ENCODE measurements at places on chromosomes 1 and 21.
A peak's percentile ranks its signal among the peaks of the same experiment; 100 is the strongest.

DNA sequence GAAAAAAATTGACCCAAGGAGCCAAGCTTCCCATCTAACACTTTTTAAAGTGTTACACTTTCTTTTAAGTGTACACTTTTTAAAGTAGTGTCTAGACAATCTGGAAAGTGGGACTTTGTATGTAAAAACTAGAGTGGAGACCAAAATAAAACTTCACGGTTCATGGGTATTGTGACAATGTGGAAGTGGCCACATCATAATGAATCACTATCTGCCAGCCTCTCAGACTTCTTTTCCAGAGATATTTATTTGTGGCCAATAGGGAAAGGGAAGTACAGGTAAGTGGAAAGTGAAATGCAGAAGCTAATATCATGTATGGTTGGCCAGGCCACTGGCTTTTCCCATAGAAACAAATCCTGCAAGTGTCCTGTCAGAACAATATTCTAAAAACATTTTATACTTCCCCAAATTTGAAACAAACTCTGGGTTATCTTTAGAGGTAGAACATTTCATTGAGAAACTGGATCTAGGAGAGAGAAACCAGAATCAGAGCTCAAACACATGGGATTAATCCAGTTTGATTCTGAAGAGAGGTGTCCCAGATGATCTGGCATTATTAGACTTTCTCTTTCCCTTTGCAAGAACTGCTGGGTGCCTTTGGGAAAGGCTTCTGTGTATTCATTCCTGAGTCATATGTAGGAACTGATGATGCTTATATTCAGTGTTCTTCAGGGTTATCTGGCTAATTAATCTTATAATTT lies 2.0 kb downstream of the TNFSF18 start:
- no peak for DNase-seq

DNA sequence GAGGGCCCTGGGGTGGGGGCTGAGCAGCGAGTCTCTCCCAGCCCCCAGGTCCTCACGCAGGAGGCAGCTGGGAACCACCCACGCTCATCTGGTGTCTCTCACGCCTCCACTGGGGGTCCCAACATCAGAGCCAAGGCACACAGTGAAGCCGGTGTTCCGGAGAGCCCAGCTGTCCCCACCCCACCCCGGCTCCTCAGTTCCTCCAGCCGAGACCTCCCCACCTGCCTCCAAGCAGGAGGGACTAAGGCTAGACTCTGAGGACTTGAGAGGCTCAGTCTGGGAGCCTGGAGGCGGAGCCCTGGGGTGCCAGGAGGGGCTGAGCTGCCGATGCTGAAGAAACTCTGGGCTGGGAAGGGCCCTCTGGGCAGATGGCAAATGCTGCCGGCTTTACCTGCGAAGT lies 1.6 kb upstream of the HPCA start:
- no peak for DNase-seq

DNA sequence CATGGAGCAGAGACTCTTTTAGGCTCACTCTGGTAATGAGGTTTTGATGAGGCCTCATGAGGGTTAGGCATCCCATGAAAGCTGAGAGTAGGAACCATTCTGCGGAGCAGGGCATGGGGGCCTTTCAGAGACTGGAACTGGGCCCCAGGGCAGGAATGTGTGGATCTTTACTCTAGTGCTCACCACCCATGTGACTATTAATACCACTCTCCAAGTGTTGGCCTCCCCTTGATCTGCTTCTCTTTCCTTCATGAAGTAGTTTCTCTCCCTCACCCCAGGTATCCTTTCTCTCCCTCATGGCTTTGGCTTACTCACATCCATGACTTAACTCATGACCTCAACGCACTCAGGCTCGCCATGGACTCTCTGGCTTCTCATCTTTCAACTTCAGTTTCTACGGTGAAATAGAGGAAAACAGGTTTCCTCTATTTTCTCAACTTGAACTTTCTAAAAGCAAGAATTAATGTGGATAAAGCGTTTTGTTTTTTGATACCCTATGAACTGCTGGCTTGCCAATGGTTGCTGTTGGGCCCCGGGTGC lies 50.5 kb upstream of the GADD45A start:
- DNase-seq: no peak

GRCh38 chr1:221069178-221069903 lies 190.1 kb downstream of the HLX start:
- no peak for DNase-seq

- no peak for DNase-seq
These were observed 127.2 kb downstream of the IGSF21 start for GRCh38 chr1:18234790-18235242.

GRCh38 chr21:38930066-38930465 lies 124.3 kb downstream of the ETS2 start:
- DNase-seq: no peak

DNA sequence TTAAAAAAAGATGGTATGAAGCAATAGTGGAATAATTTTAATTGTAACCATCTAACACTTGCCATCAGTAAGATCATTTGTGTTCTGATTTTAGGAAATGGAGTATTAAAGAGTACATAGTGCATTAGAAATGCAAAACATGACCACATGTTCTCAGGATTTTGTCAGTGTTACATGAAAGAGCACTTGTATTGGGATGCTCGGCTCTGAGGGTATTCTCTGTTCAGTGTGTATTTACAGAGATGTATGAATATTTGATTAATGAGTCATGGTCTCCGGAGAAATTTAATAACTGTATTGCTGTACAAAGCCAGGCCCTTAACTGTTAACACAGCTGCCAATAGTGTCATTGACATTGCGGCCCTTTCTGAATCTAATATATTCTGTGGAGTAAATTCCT lies 91.7 kb downstream of the ATG4C start:
- DNase-seq: no peak

- DNase-seq: no peak
These were observed 197.8 kb upstream of the GALNT2 start for GRCh38 chr1:229869240-229869639.

- DNase-seq: no peak
These were observed 4.1 kb downstream of the KRTAP13-4 start for GRCh38 chr21:30434033-30434631.

DNA sequence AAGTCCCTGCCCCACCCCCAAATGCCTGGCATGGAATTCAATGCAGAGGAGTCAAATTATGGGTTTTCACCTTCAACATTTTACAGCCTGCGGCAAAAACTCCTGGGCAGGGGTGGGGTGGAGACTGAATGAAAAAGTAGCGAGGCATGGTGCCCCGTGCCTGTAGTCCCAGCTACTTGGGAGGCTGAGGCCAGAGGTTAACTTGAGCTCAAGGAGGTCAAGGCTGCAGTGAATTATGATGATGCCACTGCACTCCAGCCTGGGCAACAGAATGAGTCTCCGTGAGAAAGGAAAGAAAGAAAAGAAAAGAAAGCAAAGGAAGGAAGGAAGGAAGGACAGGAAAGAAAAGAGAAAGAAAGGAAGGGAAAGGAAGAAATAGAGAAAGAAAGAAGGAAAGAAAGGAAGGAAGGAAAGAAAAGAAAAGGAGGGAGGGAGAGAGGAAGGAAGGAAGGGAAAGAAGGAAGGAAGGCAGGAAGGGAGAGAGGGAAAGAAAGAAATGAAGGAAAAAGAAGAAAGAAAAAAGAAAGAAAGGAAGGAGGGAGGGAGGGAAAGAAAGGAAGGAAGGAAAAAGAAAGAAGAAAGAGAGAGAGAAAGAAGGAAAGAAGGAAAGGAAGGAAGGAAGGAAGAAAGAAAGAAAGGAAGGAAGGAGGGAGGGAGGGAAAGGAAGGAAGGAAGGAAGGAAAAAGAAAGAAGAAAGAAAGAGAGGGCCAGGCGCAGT lies 11.1 kb downstream of the LEMD1 start:
- no peak for DNase-seq

GRCh38 chr1:230923176-230923575 lies 54.9 kb upstream of the C1orf198 start:
- DNase-seq: no peak

GRCh38 chr1:111593403-111594305 lies 25.9 kb upstream of the RAP1A start:
- DNase-seq: no peak

DNA sequence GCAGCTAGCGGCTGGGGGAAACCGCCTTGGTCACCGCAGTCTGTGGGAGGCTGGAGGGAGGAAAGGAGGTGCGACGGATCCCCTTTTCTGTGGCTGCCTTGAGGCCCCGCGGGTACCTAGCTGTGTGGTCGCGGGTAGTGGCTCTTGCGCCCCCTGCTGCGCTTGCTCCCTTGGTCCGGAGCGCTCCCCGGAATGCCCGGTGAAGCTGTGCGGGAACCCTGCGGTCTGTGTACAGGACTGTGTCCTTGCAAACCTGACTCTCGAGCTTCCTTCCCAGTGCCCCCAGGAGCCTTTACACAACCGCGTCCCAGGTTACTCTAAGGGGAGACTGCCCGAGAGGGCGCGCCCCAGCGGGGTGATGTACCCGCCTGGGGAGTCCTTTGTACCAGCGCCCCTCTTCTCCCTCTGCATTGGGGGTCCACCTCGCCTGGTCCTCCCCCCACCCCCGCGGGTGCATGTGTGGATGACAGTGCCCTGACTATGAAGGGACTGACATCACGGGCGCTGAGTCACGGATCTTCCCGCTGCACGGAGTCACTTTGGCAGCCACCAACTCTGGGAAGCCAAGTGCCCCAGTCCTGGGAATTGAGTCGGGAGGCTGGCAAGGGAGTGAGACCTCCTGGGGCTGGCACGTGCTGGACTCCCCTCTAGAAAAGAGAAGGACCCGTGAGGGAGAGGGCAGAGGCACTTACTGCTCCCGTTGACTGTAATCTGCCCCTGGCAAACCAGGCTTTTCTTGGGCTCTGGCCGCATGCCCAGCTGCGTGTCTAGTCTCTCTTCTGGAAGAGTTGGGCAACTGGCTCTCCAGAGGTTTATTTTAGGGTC lies 816 bp downstream of the IL6R start:
- peak; percentile 46 for DNase-seq

DNA sequence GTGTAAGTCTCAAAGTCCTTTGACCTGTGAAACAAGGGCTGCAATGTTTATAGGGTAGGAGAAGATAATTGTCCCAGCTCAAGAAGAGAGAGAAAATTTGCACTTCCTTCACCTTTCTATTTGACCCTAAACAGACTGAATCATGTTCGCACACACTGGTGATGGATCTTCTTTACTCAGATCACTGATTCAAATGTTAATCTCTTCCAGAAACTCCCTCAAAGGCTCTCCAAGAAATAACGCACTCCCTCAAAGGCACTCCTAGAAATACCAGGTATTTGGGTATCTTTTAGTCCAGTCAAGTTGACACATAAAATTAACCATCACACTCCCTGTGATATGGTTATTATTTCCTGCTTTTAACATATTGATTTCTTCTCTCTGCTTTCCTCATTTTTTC lies 30.5 kb upstream of the PTGS2 start:
- no peak for DNase-seq

GRCh38 chr1:33826711-33827110 lies 37.2 kb upstream of the HMGB4 start:
- no peak for DNase-seq

GRCh38 chr1:43536196-43536863 lies 5.6 kb downstream of the PTPRF start:
- DNase-seq: no peak

GRCh38 chr1:233599542-233600073 lies 14.3 kb upstream of the KCNK1 start:
- no peak for DNase-seq

GRCh38 chr1:219340796-219341195 lies 167.1 kb downstream of the LYPLAL1 start:
- DNase-seq: no peak

DNA sequence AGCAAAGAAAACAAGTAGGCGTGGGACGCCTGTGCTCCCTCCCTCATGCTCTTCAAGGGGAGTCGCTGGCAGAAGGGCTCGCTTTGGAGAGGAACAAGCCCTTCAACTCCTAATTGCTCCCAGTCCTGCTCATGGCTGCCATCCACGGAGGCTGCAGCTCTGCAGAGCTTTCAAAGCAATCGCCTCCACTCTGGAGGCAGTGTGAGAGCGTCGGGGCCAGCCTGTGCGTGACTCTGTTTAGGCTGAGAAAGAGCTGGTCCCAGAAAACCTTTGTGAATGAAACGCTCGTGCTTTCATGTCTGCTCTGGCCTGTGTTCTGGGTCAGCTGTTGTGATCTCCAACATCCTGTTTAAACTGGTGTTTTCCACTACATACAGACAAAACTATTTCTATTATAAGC lies 23.9 kb upstream of the RUNX1 start:
- no peak for DNase-seq

- DNase-seq: no peak
These were observed 15.8 kb upstream of the CYB5R1 start for GRCh38 chr1:202982715-202983430.

DNA sequence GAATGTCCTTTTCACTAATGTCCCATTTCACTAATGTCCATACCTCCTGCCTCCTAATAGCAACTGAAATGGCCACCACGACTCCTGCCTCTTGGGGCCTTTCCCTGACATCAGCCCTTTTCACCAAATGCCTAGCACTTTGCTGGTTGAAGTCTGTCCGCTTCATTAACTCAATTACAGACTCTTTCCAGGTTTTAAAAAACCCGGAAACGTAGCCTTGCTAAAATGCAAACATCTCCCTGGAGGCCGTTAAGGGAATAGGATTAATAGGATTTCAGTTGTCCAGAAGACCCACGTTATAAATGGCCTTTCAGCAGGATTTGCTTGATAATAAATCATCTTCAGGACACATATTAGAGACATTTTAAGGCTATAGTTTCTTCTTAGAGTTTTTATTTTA lies 25.7 kb upstream of the ERO1B start:
- no peak for DNase-seq

GRCh38 chr1:24768873-24769605 lies 23.8 kb downstream of the CLIC4 start:
- DNase-seq: no peak

DNA sequence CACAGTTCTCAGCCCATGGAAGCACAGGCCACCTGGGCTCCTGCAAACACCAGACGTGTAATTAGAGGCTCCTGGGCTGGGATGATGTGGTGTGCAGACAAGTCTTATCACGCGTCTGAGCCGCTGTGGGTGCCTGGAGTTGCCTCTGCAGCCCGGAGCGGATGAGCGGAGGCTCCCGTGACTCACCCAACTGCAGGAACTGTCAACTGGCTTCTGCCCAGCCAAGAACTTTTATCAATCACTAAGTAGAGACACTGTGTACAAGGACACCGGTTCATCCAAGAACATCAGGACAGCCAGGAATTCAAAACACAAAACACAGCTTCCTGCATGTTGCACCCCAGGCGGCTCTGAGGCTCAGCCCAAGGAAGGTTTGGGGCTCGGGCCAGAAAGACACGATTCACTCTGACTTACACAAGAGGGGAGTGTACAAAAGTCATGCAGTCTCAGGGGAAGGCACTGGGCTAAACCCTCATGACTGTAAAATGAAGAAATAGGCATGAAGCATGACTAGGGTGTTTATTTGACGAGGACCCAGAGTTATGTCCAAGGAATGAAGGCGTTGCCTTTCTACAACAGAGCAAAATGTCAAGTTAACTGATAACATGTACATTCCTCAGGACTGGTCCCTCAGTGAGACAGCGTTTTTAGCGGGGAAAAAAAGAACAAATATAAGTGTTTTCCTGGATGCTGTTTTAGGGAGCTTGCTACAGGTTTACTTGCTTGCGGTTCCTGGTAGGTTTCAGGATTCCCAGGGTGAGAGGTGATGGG lies 21.1 kb downstream of the ERRFI1 start:
- DNase-seq: no peak

GRCh38 chr1:44947063-44947773 lies 39.2 kb downstream of the EIF2B3 start:
- no peak for DNase-seq

- no peak for DNase-seq
These were observed 28.4 kb upstream of the CEP350 start for GRCh38 chr1:179925922-179926849.

GRCh38 chr21:15063081-15063813 lies 1.6 kb downstream of the NRIP1 start:
- peak; percentile 21 for DNase-seq
